Activated effector memory CD4-positive, alpha-beta T cell treated with anti-CD3 and anti-CD28 coated beads, Interleukin-2, amount 50 U/mL, for 16 hours (primary cell): ENCODE measurements at places on chromosomes 2 and 18.

DNA sequence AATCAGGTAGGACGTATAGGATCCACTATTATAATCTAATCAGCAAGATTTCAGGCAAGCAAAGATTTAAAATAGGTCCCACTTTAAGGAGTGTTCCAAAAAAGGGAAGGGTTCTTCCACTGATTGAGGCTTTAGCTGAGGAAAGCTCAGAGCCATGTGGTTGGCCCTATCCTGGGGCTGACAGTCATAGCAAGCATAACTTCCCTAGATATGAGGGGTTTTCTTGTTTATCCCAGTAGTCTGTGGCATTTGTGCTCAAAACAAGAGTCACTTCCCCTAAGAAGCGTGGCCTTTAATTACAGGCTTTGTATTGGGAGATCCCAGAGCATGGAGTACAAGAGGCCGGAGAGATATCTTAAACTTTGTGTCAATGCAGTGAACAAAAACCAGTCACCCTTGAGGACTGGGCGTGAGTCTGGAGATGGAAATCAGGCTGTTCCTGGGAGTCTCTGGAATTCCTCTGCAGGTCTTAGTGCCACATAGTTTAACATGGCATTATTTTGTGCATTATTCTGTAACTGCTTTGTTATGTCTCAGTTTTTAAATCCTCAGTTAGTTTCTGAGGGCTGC, 136.9 kb upstream of the FBXO11 start:
- no peak for DNase-seq

- peak; percentile 67 for DNase-seq
These were observed 10.7 kb downstream of the BABAM2 start for GRCh38 chr2:27901234-27901633.

GRCh38 chr2:41410011-41410410, 637.8 kb upstream of the PKDCC start:
- DNase-seq = no peak

DNA sequence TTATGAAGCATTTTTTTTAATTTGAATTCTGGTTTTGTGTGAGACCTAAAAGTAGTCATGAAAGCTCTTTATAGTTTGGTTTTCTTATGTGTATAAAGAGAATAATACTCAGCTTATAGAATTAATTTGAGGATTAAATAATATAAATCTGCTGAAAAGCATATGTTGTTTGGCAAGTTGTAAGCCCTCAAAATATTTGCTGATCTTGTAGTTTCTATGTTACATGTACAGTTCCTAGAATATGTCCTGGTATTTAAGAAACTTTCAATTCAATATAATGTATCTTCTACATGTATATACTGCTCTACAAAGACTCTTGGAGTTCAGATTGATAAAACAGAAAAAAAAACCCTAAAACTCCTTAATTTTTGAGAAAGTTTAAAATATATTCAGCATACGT, 605.5 kb upstream of the FAM98A start:
- no peak for DNase-seq

DNA sequence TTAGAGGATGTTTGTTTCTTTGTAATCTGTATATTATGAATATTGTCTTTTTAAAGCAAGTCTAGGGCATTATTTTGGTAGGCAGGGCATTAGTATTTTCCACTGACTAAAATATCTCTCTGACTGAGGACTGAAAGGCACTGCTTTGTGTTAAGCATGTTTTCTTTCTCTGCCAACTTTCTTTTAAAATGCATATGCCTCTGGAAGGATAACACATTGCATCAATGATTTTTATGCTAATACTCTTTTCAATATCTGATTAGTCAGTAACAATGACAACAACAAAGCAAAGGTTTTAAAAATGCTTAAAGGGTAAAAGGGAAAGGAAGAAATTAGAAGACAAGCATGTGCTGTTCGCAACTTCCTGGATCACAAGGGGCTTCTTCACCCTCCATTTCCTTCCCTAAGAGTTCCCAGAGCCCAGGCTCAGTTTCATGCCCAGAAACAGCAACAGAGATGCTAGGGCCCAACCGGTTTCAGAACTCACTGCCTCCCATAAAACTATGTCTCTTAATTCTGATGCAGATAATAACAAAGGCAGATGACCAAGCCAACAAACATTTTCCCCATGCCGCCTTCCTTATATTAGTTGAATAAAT, 786.8 kb upstream of the ACVR2A start:
- DNase-seq = no peak

- DNase-seq = peak; percentile 45
These were observed 78.0 kb downstream of the NDUFA10 start for GRCh38 chr2:239946864-239947728.

DNA sequence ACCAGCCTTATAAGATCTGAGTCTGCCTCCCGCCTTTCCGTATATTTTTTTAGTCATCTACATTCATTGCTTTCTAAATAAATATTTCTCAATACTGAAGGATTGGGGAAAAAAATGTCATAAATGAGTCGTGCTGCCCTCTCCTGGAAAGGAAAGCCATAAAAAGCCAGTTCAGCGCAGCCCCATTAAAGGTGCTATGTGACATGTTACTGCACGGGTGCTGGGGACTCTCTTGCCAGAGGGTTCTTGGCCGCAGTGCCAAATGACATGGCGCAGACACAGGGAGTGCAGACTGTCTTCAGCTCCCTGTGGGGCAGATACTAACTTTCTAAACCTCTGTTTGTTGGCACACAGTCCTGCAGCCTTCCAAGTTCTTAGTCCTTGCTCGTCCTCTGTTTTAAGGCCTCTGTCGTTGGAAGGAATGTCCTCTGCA, 53.7 kb upstream of the MAP3K20 start:
- DNase-seq = no peak

GRCh38 chr18:64110692-64111480, 38.0 kb downstream of the LINC00305 start:
- DNase-seq = no peak

- no peak for DNase-seq
These were observed 44.4 kb upstream of the CCDC68 start for GRCh38 chr18:55003695-55004094.

GRCh38 chr18:48790226-48790863, 160.4 kb downstream of the SMAD7 start:
- peak; percentile 43 for DNase-seq

DNA sequence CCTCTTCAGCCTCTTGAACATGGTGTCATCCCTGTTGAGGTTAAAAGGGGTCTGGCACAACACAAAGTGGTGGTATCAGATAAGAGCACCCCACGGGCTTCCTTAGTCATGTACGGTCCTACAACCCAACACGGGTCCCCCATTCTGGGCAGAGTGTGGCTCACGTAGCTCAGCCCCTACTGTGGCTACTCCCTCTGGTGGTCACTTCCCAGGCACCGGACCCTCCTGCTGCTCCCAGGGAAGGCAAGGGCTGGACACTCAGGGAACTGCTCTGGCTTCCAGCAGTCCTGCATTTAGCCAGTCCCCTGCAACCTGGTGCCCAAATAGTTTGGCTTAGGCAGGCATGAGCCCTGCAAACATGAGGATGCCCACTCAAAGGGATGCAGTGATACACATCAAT, 58.6 kb downstream of the GALNT14 start:
- no peak for DNase-seq

- no peak for DNase-seq
These were observed 623.0 kb downstream of the BCL11A start for GRCh38 chr2:59930430-59930829.

DNA sequence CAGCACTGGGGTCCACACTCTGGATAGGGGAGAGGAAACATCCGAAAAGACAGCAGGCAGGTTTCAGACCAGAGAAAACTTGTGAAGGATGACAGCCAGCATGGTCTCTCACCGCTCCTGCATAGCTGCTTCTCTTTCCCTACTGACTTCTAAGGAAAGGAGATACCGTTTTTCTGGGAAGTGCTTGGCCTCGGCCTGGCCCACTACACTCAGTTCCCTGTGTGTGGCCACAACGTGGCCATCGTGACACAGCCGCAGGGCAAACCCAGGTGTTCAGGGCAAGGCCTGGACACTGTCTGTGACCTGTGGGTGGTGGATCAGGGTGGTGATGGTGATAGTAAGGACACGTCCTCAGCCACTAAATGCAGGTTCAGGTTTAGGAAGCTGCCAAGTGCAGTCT, 34.2 kb upstream of the ACAA2 start:
- DNase-seq = no peak

GRCh38 chr2:15494877-15495276, 66.3 kb downstream of the NBAS start:
- no peak for DNase-seq

- no peak for DNase-seq
These were observed 47.7 kb downstream of the SLC9A2 start for GRCh38 chr2:102667072-102667471.

DNA sequence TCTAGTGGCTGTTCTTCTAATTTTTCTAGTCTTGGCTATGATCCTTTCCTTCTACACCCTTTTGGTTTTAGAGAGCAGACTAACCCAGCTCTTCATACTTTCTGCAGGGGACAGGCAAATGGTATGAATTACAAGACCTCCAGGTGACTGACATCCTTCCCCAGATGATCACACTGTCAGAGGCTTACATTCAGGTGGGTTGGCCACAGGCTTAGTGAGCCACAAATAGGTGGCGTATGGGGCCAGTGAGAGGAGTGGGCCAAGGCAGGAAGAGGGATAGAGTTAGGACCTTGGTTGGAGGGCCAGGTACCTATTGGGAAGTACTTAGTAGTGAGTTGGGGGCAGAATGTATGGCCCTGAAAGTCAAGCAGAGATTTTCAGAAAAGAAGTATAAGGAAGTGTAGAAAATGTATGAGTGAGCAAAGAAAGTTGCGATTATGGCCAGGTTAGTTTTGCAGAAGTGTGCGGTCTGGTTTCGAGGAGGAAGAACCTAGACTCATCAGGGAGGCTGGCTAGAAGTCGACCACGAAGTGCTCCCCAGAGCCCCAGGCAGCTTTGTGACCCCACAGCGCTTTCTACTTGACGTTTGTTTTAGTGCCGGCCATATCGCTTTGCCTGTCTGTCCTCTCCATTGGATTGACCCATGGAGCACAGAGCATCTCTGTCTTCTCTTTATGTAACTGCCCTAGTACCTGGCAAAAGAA, 20.0 kb downstream of the SFTPB start:
- no peak for DNase-seq

- DNase-seq = no peak
These were observed 112.7 kb upstream of the SPATS2L start for GRCh38 chr2:200193791-200194190.

DNA sequence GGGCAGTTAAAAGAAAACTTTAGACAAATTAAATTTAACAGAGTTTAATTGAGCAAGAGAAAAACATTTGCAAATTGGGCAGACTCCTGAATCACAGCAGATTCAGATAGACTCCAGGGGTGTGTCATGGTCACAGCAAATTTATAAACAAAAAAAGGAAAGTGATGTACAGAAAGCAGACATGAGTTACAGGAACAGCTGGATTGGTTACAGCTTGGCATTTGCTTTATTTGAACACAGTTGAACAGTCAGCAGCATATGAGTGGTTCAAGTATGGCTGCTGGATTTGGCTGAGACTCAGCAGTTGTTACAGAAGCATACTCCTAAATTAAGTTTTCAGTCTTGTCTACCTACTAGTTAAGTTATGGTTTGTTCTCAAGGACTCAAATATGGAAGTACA, 82.3 kb upstream of the NYAP2 start:
- DNase-seq = no peak

DNA sequence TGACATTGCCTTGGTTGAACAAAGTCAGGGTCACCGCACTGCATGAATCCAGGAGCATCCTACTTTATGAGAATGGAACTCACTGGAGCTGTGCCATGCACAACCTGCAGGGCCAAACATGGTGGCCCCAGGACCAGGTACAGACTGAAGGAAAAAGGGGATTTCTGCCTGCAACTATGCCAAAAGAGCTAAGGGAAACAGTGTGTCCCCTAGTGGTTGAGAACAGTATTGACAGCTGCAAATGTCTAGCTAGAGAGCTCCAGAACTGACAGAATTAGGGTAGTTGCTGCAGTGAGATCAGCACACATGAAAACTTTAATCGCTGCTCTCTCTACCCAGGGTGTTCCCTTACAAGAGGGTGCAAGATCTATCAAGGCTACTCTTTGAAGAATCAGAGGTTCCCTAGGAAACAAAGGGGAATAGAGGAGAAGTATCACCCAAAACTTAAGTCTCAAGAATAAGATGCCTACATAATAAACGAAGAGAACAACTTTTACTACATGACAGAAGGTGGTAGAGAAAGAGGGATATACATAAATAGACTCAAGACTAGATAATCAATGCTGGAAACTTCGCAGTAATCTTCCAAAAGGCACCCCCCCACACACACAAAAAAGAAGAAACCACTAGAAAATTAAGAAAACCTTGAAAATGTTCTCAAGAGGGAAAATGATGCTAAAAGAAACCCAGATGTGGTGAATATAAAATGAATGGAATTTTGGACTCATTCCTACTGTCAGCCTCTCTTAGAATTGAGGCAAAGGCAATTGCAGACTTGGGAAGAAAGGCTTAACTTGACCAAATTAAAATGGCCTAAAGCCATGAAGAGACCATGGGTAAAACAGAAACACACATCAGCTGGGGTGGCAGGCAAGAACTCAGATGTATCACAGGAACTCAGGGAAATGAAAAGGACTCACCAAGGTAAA, 43.6 kb upstream of the IHH start:
- DNase-seq = no peak

GRCh38 chr2:75602724-75603342, 42.1 kb upstream of the EVA1A start:
- no peak for DNase-seq

DNA sequence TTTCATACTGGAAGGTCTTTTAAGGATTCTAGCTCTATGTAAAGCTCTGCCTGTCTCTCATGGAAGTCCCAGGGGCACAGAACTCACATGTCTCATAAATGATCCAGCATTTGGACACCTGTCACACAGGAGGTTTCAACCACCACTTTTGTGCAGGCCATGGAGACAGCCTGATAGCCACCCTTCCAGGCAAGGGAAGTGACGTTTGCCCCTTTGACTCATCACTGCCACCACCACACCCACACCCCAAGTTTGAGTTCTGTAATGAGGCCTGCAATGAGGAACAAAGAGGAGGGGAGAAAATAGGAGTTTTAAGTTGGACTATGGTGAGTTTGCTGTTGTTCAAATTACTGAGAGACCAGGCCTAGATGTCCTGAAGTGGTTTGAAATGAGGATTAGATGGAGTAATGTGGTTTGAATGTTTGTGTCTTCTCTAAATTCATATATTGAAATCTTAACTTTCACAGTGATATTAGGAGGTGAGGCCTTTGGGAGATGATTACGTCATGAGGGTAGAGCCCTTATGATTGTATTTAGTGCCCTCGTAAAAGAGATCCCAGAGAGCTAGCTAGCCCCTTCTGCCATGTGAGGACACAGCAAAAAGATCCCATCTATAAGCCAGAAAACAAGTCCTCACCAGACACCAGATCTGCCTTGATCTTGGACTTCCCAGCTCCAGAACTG, 175.3 kb upstream of the EPHA4 start:
- DNase-seq = no peak

- DNase-seq = no peak
These were observed 1.1 kb upstream of the FAM237A start for GRCh38 chr2:206641226-206641625.

GRCh38 chr2:168694173-168694572, 108.3 kb upstream of the NOSTRIN start:
- DNase-seq = no peak

DNA sequence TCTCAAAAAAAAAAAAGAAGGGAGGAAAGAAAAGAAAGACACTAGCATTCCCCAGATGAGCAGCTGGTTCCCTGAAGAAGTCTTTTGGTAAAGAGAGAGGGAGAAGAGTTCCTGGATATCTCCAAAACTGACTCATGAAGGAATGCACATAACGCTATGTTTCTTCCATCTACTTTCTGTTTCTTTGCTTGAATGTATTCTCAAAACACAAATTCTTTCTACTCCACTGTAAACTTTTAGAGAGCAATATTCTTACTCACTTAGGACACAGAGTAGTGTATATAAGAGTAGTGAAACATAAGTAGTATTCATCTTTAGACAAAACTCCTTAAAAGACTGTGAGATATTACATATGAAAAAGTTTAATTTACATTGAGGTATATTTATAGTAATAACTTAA, 64.2 kb downstream of the TRIP12 start:
- DNase-seq = no peak

GRCh38 chr18:26547646-26548414, 523 bp downstream of the KCTD1 start:
- peak; percentile 81 for DNase-seq
